ENCODE measurements at places on chromosomes 11 and 22. TPM values are rescaled to one million over a fixed set of nuclear protein-coding genes. Genes with fewer than 3 reads are reported as not detected.
A peak's percentile ranks its signal among the peaks of the same experiment; 100 is the strongest.

Gene CDC42BPG
- polyA plus RNA-seq: not detected

Gene OR5AP2
- polyA plus RNA-seq: not detected

Gene MFRP
- not detected for polyA plus RNA-seq

Gene ATXN10
- 118 TPM for polyA plus RNA-seq

Gene MS4A5
- polyA plus RNA-seq: not detected

GRCh38 chr11:75689863-75690609, 21.2 kb upstream of the MAP6 start:
- DNase-seq: peak; percentile 74

GRCh38 chr11:61613051-61613450, 32.2 kb upstream of the SYT7 start:
- DNase-seq: no peak

- DNase-seq: no peak
Measured at GRCh38 chr11:90593099-90593498, 370.2 kb upstream of the CHORDC1 start.

DNA sequence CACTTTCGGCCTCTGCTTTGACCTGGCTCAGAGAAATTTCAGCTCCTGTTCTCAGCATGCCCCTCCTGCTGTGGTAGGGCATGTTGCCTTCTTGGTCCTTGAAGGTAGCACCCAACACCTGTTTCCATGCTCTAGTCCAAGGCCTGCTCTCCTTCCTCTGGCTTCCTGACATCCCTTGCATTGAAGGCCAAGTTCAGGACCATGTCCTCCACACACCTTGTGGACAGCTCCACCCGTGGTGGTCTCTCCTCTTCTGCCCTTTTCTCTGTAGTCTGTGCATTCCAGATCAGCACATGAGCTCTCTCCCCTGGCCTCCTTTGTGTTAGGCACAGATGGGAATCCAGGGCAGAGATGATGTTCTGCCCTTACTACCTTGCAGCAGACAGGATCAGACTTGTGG, 225.3 kb downstream of the ADAMTS15 start:
- no peak for DNase-seq

DNA sequence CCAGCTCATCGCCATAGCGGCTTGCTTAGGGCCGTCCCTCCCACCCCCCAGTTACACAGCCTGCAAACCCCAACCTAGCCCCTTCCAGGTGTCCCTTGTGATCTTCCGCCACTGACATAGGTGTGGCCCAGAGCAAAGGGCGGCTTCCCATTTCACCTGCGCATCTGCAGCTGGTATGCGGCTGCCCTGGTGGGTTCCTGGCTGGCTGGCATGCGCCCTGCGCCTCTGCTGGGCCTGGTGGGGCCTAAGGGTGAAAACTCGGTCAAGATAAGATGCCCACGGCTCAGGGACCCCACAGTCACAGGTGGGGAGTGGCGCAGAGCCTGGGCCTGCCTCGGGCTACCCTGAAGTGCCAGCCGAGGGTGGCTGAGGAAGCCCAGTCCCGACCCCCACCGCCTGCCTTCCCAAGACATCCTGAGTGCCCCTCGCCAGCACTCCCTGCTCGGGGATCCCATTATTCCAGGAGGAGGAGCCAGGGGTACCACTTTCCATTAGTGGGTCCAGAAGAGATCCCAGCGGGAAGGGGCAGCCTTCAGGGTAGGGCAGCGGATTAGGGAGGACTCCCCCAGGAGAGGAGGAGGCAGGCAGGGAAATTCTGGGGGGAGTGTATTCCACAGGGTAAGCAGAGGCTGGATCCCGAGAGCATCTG, 36.9 kb upstream of the KCNQ1OT1 start:
- DNase-seq: no peak

DNA sequence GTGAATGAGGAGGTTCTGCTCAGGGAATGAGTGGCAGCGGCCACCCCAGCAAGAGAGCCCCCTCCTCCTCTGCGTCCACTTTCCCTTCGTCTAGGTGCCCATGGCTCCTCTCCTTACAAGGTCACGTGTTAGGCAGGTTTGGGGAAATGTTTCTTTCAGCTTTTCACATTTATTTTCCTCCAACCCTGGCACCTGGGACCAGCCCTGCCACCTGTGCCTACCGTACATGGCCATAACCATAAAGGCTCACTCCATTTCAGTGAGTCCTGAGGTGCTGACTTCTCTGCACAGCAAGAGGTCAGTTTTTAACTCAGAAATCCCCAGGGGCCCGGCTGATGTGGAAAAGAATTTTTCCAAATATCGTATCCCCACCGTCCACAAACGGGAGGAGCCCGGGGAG, 71.2 kb downstream of the FLI1 start:
- DNase-seq: no peak

- DNase-seq: no peak
Measured at GRCh38 chr11:17159441-17159840, 48.3 kb downstream of the PIK3C2A start.

GRCh38 chr22:37059876-37060449, 8.4 kb downstream of the KCTD17 start:
- no peak for DNase-seq

GRCh38 chr11:69166218-69167115, 10.7 kb downstream of the SMIM38 start:
- DNase-seq: no peak

DNA sequence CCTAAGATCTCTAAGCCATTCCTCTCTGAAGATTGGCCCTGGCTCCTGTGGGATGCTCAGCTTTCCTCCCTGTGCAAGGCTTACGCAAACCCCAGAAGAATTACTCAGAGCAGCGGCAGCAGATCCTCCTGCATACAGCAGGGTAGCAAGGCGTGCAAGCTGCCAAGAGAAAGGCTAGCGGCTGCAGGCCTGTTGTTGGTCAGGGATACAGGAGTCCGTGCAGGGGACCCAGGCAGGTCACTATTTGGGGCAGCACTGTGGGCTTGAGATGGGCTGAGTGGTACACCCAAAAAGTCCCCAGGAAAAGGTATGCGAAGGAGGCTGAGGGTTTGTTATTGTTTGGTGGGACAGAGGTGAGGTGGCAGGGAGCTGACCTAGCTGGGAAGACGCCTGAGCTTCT, 1.5 kb downstream of the GLB1L2 start:
- DNase-seq: no peak

- no peak for DNase-seq
Measured at GRCh38 chr11:123371506-123372297, 58.4 kb upstream of the GRAMD1B start.

GRCh38 chr22:44378380-44378779, 65.6 kb upstream of the SHISAL1 start:
- DNase-seq: no peak

DNA sequence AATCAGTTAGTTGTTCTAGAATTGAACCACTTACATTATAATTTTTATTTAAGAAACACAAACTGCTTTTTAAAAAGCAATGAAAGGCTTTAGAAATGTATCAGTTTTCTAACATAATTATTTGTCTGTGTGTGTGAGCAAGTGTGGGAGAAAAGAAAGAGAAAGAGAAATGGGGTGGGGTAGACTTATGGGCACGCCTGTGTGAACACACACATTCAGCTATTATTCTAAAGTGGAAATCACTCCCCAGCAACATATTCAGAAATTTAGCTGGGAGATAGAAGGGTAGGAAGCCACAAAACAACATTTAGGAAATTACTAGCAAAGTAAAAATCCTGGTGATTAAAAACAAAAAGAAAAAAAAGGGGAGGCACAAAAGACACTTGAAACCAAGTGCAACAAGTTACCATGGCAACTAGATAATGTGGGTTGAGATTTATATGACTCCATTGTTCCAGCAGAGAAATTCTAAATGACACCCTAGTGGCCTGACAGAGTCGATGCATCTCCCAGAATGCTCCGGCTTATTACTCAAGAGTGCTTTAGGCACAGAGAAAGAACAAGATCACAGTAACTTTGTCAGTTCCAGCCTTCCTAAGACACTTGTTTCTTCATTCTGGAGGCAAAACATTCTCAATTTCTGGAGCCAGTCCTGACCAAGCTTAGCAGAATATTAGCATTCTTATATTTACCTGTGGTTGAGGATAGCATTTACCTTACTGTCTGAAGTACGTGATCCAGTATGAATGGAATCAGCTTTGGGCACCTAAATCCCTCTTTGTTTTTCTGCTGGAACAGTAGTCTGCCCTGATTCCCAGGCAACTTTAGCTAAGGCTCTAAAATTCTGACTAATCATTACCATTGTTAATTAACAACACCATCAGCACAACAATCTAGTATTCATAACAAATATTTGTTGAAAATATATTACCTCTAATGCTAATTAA, 444.4 kb downstream of the DLG2 start:
- DNase-seq: peak; percentile 14

- no peak for DNase-seq
Measured at GRCh38 chr11:95827696-95828095, 37.4 kb downstream of the CEP57 start.

Data from naive B cell (primary cell).